ENCODE measurements at places on chromosomes 5 and 9.

GRCh38 chr5:111461255-111461671 lies 51.1 kb downstream of the STARD4 start:
- no peak for DNase-seq

DNA sequence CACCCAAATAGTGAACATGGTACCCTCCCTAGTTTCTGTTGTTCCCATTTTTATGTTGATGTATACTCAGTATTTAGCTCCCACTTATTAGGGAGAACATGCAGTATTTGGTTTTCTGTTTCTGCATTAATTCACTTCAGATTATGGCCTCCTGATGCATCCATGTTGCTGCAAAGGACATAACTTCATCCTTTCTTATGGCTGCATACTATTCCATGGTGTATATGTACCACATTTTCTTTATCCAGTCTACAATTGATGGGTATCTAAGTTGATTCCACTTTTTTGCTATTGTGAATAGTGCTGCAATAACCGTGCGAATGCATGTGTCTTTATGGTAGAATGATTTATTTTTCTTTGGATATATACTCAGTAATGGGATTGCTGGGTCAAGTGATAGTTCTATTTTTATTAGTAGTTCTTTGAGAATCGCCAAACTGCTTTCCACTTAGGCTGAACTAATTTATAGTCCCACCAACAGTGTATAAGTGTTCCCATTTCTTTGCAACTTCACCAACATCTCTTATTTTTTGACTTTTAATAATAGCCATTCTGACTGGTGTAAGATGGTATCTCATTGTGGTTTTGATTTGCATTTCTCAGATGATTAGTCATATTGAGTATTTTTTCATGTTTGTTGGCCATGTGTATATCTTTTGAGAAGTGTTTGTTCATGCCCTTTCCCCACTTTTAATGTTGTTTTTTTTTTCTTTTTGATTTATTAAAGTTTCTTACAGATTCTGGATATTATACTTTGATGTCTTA lies 79.6 kb downstream of the SMIM15 start:
- DNase-seq = no peak

GRCh38 chr5:103498211-103498610 lies 64.4 kb downstream of the NUDT12 start:
- DNase-seq = no peak

DNA sequence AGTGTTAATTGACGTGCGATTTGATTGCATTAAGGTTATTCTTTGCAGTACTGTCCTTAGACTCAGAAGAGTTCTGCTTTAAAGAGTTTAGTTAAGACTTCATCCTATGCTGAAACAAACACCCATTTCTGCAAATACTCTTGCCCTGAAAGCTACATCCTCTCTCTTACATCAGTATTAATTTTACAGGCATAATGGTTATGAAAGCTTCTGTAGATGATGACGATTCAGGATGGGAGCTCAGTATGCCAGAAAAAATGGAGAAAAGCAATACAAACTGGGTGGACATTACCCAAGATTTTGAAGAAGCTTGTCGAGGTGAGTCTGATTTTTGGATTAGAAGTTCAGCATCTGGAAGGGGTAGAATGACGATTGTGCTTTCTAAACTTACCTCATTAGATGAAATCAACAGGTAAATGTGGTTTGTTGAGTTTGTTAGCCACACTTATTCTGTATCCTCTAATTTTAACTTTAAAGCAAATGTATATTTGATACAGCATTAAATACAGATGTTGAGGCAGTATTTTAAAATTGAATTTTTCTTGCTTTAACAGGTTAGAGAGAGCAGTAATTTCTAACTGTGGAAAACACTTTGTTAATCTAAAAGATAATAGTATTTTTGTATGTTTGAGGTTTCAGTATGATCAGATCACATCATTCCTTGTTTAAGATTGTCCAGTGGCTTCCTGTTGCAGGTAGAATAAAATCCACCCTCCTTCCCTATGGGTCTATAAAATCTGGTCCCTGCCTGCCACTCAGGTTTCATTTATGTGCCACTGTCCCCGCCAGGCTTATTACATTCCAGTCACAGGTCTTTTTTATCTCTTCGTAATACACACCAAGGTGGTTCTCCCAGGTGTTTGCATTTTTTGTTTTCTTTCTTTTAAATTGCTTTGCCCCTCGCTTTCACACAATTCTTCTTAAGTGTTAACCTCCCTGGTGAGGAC lies 1.3 kb downstream of the NAA35 start:
- DNase-seq = no peak

- DNase-seq = no peak
Measured at GRCh38 chr5:56460681-56461191, 227.6 kb upstream of the ANKRD55 start.

DNA sequence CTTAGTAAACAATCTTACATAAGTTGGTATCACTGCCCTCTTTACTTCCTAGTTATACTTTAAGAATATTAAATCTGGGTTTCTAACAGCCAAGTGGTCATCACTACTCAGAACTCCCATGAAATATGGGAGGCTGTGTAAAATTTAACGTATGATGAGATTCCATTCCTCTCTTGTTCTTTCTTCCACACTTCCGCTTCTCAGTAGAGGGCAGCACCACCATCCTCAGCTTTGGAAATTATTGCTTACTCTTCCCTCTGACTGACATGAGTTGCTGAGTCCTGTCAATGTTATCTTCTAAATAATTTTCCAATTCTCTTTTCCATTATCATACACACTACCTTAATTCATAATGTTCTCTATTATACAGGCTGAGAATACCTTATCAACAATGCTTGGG lies 194.0 kb downstream of the RFX3 start:
- DNase-seq = no peak

DNA sequence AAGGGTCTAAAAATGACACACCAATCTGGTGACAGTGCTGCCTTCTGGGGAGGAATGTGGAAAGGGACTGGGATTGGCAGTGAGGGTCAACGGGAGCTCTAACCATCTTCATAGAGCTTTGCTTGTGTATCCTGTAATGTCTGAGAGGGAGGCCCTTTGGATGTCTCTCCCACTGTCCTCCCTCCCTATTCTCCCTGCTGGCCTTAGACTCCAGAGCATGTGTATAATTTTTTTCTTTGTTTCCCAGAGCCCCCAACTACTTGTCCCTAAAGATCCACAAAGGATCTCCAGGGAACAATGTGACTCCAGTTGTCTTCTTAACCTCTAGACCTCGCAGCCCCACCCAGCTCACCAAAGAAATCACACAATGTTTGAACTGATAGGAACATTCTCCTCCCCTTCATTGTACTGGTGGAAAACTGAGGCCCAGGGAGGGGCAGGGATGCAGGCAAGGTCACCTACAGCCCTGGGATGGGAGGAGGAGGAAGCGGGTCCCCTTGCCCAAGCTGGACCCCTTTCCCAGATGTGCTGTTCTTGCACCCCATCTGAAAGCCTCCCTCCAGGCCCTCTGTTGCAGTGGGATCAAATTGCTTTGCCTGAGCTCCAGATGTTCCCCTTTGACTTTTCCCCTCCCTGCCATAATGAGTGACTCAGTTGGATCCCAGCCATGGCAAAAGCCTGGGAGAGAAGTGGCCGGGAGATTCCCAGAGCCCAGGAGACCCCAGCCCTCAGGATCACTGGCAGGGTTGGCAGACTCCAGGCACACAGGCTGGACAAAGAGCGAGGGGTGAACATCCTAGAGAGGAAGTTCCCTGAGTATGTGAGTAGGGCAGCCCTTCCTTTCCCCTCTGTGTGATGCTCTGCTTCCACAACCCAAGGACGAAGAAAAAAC lies 21.8 kb downstream of the SPARC start:
- DNase-seq = no peak

DNA sequence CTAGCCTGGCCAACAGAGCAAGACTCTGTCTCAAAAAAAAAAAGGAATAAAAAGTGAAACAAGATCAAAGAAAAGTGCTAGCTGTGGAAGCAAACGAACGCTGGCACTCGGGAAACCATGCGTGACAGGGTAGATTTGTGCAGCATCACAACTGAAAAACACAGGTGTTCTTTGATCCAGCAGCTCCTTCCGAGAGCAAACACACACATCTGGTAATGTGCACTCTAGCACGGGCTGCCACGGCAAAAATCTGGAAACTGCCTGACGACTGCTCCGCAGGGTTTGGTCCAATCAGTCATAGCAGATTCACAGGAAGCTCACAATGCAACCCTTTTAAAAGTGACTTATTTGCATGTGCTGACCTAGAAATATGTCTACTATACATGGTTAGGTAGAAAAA lies 80.0 kb downstream of the SYK start:
- DNase-seq = no peak

DNA sequence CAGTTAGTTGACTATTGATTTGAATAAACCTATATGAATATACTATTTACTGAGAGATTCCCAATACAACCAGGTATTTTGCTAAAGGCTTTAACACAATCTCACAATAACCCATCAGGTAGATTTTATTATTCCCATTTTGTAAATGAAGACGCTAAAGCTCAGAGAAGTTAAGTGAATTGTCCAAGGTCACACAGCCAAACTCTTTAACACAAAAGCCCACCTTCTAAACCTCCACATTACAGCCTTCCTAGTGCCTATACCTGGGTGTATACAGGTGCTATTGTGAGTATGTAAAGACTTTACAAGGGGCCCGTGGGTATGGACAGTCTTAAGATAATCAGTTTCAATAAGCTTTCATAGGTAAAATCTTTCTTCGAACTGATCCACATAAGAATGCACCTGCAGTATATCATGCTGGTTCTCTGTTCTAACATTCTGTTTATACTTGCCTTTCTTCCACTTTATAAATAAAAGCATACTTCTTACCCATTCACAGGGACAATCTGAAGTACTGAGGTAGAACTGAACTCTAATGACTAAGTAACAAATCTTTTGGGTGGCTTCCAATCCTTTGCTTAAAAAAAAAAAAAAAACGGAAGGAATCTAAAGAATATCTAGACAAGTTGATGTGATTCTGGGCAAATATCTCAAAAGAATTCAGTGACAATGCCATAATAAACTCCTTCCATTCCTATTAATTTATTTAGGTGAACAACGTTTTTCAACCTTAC lies 59.1 kb downstream of the PJA2 start:
- no peak for DNase-seq

DNA sequence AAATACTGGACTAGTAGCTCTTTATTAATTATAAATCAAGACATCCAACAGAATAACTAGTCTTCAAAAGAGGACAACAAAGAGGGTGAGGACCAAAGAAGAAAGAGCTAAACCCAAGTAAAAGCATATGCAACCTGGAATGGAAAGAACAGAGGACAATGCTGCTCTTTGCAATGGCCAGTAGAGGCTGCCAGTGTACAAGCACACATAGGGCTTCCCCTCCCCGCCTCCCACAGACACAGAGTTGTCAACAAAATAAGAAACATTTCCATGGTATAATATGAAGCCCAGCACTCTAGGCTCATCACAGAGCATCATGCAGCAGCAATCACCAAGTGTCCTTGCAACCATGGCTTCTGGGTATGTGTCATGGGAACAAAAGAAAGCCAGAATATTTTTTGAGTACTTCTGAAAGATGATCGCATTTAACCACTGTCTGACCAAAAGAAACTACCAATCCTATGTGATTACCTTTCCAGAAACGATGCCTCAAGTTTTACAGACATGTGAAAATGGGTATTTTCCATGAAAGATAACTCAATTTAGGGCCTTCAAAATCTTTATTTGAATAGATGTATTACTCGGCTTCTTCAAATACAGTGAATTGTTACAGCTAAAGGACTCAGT lies 58.1 kb downstream of the RFX3 start:
- DNase-seq = no peak

DNA sequence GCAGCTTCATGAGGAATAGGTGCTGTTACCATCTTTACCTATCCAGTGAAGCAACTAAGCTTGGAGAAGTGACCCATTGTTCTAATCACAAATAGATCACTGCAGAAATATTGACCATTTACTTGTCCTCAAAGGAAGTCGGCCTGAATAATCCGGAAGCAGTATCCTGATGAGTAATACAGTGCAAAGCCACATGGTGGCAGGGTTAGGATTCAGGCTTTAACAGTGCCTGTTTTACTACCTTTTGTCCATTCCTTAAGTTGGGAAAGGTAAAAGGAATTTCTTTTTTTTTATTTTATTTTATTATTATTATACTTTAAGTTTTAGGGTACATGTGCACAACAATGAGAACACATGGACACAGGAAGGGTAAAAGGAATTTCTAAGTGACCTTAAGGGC lies 336.3 kb downstream of the KDM4C start:
- DNase-seq = no peak

DNA sequence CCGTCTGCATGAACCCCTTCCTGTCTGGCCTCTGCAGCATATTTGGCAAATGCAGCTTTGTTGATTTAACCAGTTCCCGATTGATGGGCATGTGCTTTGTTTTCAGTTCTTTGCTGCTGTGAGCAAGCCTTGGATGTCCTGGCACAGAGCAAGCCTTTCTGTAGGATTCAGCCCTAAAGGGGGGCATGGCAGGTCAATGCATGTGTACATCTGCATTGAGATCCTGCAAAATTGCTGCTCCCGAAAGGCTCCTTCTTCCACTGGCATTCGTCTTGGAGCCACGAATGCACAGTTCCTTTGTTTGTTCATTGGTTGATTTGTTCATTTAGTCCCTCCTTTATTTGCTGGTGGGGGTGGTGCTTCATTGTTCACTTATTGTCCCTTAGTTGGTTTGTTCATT lies 34.8 kb downstream of the COL5A1 start:
- no peak for DNase-seq

- DNase-seq = no peak
Measured at GRCh38 chr5:18000744-18001143, 366.5 kb downstream of the TAF11L14 start.

DNA sequence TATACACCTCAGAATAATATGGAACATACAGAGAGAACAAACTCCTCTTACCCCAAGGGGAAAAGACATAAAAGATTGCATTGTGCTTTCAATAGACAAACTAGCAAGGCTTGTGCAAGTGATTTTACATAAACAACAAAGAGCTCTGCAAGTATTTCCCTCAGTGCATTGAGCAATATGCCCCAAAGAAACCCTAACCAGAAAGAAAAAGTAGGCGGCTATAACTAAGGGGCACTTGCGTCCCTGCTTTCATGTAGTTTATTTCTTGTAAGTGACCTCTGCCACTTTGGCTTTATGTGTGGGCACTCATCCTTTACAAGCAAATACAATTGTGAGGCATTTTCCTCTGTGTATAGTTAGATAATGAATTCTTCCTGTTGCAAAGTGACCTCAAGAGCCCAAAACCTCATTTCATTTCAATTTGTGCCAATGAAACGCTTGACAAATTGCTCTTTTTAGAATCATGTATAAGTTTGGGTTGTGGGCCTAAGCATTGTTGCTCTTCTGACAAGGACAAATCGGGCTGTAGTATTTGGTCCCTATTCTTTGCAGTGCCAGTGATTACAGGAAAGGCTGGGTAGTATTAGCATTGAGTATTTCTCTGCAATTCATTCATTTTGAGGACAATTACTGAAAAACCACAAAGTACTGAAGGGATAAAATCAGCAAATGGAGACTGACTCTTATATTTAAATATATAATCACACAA lies 282.2 kb downstream of the DTWD2 start:
- no peak for DNase-seq

DNA sequence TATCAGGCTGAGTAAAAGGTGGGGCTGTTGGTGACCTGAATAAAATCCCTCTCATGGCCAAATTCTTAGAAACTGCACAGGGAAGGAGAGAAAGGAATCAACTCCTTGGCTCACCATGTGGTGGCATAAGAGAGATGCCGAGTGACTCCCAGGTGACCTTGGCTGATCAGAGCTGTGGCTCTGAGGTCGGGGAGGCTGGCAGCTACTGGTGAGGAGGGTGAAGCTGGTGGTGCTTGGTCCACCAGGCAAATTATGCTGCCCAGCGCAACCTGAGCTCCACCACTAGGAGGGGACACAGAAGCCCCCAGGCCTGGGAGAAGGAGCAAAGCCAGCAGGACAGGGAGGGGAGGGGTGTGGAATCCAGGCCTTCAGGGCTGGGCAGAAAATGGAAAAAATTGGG lies 111.2 kb upstream of the IL12B start:
- no peak for DNase-seq

All from cortex of kidney (tissue), 1 donor.